ENCODE measurements at places on chromosomes 5 and 9.

GRCh38 chr5:36177715-36178523, 26.0 kb downstream of the SKP2 start:
- no peak for DNase-seq

DNA sequence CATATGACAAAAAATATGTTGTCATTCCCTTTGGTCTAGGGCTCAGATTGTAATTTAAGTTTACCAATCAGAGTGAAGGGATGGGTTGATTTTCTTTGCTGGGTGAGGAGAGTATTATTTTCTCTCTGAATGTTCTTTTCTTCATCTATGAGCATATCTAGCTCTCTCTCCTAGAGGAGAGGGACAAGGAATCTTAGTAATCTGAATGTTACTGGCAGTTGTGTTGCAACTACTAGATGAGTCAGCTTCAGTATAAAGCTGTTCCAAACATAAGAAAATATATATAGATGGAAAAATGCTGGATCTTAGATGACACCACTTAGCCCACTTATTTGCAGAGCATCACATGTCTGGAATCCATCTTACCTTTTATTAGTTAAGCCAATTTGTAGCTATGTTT, 259.3 kb downstream of the TUSC1 start:
- no peak for DNase-seq

- no peak for DNase-seq
These were observed 473.0 kb downstream of the NTRK2 start for GRCh38 chr9:85142496-85142911.

DNA sequence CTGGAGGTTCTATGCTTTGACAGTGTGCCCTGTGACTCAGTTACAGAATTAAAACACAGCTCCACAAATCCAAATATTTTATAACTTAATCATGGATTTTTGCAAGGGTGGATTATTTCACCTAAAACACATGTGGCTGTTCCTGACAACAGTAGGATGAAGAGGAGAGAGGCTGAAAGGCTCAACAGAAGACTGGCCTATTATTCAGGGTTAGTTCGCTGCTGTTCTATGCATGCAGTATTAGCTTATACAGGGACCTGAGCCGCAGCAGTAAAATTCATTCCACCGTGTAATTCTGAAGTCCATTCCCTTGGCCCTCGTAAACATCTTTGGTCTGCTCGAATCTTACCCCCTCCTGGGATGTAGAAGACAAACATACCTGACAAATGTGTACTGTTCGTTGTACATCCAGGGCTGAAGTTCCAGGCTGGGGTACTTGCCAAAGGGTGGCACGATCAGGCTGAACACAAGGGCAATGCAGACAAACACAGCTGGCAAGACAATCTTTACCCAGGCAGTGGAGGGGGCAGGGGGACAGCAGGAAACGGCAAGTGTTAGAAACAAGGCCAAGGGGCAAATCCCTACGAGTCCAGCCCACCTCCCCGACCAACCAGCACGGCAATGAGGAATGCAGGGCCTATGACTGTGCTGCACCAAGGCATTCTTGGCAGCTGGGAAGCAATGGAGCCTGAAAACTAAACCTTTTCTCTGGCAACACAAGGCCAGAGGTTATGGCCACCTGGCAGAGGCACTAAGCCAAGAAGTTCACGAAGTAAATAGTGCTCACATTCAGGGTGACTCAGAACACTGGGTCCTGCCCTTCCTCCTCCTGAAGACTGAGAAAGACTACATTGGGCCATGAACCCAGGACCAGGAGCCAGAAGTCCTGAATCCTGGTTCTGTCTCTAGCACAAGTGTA, 46.8 kb downstream of the NIPSNAP3B start:
- no peak for DNase-seq

DNA sequence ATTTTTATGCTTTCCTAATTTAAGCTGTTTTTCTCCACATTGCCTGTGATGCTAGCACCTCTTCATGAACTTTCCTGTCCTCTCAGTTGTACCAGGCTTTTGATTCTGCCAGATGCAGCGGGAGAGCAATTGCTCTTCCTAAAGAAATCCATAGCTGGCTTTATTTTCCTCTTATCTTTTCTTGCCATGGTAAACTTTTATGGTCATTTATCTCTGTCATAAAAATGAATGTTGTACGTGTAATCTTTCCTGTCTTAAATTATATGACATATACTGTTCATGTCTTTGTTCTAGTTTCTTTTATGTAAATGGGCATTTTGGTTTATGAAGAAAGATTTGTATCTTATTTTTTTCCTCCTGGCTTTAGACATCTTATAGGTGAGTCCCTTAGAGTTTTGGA, 127.5 kb downstream of the SH3GL2 start:
- no peak for DNase-seq

GRCh38 chr5:54932789-54933188, 52.6 kb downstream of the ESM1 start:
- DNase-seq, result no peak

GRCh38 chr9:114287001-114287762, 35.7 kb upstream of the ORM1 start:
- no peak for DNase-seq

- DNase-seq, result peak; percentile 42
These were observed 2.0 kb downstream of the CD74 start for GRCh38 chr5:150410524-150411244.

GRCh38 chr5:53069626-53070025, 39.9 kb downstream of the MOCS2 start:
- DNase-seq, result no peak

DNA sequence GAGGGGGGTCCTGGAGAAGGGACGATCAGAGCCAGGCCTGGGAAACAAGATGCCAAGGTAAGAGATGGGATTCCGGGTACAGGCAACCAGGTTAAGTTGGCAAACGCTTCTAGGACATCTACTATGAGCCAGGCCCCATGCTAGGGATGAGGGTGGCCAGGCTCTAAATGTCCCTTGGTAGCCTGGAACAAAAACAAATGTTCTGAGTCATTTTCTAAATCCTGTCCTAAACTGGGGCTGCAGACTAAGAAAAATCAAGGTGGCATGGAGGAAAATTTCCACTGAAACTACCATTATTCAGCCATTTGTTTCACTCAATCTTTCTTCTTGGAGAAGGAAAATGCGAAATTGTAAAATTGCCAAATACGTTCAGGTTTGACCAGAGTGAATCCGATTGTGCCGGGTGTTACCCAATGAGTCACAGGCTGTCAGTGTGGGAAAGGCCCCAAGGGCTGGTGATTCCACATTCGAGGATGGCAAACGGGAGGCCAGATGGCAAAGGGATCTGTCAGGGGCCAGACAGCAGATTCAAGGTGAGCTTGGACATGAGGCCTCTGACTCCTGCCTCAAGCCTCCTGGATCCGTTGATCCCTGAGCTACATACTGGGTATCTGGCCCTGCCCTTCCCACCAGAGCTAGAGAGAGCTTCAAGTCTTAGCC, 57.6 kb downstream of the PAX5 start:
- no peak for DNase-seq

DNA sequence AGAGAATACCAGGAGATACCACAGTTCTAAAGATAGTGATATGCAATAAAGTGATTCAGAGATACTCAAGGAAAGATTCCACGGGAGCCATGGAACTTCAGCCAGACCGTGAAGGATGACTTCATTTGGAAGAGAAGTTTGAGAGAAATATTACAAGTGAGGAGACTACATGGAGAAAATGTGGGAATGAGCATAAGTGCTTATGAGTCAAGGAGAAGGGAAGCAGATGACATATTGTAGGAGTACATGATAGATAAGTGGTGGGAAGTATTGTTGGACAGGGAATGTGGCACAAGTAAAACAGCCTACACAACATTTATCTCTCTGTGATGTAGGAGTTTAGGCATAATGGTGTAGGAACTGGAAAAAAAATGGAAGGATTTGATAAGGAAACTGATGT, 122.1 kb upstream of the FBXL17 start:
- DNase-seq, result no peak

DNA sequence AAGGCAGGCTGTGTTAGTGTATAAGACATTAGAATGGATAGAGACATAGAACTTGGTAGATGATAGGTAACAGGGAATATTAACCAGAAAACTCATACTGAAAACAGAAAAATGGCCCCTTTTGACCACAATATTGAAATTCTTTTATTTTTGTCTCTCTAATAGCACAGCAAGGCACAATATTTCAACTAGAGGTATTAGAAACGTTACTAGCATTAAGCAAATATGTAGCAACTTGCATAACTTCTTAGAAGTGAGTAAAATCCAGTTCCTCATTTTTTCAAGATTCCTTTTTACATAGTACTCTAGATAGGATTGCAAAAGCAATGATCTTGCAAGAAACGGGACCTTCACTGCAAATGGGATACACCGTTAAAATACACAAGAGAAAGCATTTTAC, 102.7 kb upstream of the VCAN start:
- DNase-seq, result no peak

DNA sequence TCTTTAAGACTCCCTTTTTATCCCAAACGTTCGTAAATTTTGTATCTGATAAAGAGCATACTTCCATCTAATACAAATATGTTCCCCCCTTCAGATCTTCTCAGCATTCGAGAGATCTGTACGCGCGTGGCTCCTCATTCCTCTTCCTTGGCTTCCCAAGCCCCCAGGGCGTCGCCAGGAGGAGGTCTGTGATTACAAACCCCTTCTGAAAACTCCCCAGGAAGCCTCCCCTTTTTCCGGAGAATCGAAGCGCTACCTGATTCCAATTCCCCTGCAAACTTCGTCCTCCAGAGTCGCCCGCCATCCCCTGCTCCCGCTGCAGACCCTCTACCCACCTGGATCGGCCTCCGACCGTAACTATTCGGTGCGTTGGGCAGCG, 19.9 kb downstream of the CDKN2A start:
- no peak for DNase-seq

DNA sequence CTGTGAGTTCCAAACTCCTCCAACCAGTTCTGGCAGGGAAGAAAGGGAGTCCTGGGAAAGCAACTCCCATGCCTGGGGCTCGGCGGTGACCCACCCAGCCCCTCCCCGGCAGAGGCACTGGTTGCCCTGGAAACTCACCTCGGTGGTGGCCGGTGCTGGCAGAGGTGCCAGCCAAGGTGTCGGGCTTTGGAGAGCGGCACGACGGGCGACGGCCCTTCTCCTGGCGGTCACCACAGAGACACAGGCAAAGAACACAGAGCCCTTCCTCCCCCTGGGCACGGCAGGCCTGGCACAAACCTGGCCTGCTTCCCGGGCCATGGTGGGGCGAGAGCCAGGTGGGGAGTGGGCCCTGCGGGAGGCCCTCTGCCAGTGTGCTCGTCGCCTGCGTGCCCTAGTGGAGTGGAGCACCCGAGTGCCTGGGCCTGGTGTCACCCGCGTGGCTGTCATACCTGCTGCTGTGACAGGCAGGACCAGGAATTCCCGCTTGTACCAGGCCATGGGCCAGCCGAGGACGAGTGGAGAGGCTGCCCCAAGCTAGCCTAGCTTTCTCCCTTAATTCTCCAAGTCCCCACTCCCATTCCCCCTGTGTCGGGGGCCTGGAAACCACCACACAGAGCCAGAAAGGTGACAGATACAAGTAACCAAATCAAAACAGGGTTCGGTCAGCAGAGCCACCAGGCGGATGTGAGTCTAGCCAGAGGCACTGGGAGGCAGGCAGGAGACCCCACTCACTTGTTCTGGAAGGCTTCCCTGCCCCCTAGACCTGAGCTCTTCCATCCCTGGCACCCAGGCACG, 8.2 kb upstream of the RALGDS start:
- DNase-seq, result no peak

DNA sequence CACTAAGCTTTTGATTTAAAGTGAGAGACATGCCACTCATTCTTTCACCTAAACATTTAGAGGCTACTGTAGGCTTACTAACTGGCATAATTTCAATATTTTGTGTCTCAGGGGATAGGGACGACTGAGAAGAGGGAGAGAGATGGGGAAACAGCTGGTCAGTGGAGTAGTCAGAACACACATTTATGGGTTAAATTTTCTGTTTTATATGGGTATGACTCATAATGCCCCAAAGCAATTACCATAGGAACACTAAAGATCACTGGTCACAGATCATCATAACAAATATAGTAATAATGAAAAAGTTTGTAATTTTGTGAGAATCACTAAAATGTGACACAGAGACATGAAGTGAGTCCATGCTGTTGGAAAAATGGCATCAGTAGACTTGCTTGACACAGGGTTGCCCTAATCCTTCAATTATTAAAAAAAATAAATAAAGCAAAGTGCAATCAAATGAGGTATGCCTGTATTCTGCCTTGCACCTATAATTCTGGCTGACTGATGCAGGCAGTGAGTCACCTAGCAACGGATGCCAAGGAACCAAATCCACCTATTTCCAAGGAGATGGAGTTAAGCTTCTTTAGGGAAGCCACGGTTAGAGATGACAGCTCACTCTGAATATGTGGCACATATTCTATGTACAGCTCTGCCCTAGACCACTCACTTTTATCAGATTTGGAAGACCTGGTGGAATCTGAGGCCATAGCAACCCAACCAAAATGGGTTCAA, 166.1 kb downstream of the MARCHF11 start:
- no peak for DNase-seq

DNA sequence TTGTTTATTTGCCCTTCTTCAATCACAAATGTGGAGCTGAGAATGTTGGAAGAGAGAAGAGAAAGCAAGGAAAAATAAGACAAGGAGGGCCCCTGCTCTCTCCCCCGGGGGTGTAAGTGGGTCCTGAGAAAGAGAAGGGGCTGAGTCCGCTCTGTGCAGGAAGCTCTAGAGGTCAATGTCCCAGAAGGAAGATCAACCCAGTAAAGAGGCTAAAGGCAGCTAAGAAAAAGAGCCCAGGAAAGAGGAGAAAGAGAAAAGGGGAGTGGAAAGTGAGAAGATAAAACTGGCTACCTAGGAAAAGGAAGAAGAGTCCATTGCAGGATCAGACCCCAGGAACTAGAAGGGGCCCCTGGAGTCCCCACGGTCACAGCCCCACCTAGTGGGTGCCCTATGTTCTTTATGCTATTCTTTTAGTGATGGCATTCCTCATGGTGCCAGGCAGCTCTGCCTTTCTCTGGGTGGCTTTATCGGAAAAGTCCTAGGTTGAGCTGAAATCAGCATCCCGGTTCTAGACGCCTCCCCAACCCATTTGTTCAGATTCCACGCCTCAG, 583.4 kb downstream of the ACTL7B start:
- peak; percentile 18 for DNase-seq

- no peak for DNase-seq
These were observed 71.6 kb downstream of the GCNT1 start for GRCh38 chr9:76530458-76531110.

GRCh38 chr9:83432877-83433550, 105.2 kb downstream of the FRMD3 start:
- DNase-seq, result no peak

DNA sequence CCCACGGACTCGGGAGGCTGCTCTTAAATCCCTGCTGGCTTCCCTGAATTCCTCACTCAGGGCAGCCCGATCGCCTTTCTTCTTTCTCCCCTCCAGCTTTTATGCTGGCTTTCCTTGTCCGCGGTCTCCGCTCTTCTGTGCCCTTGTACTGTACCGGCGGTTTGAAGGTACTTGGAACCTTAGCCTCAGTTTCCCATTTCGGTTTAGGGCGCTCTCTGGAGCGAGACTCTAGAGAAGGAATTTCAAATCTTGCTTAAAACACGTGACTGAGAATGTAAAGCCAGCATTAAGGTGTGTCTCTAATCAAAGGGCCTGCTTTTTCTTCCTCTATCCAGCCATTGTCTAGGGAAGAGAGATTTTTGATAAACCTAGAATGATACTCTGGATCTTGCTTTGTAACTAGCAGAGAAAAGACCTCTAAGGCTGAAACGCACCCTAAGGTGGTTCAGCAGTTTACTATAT, 650 bp downstream of the GPR107 start:
- no peak for DNase-seq

GRCh38 chr9:28841775-28842174, 1268.5 kb upstream of the C9orf72 start:
- DNase-seq, result no peak

- no peak for DNase-seq
These were observed 132.0 kb downstream of the LIFR start for GRCh38 chr5:38424148-38425060.
